ENCODE measurements at places on chromosomes 6 and 20. TPM values are rescaled to one million over a fixed set of nuclear protein-coding genes. Genes with fewer than 3 reads are reported as not detected.

The ANKRD6 gene
- total RNA-seq: 6.0 TPM

- DNase-seq: no peak
Observed at GRCh38 chr20:56091628-56092234, 86.4 kb upstream of the CBLN4 start.

- peak; percentile 76 for DNase-seq
Observed at GRCh38 chr20:8305449-8305978, 173.4 kb downstream of the PLCB1 start.

DNA sequence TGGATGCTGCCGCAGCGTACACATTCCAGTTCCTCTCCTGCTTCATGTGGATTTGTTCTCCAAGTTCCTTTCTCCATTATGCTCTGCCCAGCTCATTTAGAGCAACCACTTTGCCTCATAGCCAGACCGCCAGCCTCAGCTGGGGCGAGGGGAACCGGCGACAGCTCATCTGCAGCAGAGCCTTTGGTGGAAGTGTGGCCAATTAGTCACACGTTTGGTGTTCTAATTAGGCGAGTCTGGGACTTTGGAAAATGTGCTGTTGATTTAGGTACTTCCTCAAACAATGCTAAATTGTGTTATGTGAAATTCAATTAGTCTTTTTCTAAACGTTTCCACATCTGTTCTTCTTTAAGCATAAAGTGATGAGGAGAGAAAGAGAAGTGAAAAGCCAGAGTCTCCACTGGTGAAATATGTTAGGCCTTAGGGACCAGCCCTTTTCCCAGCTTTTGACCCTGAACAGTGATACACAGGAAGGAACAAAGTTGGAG, 217.9 kb downstream of the TBX18 start:
- no peak for DNase-seq

DNA sequence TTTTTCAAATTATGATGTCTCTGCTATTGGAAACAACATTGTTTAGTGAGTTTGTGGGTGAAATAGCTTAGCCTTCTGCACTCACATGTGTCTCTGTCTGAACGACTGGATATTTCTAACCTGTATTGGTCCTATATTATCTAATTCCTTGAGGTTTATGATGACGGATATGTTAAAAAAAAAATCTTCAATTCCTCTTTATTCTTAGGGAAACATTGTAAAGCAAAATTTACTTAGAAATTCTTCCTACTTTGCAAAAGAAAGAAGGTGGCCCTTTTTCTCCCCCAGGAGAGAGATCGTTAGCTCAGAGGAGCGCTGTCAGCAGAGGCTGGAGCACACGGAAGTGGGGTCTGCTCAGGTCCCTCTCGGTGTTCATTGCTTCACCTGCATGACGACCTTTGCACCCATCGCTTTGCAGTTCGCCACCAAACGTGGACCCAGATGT, 149.8 kb downstream of the ZDHHC14 start:
- no peak for DNase-seq

- peak; percentile 51 for DNase-seq
Observed at GRCh38 chr6:163554663-163555062, 140.1 kb downstream of the QKI start.
